ENCODE measurements at places on chromosomes 11 and 22.

- no peak for DNase-seq
Observed at GRCh38 chr11:75814363-75814676, 690 bp upstream of the UVRAG start.

DNA sequence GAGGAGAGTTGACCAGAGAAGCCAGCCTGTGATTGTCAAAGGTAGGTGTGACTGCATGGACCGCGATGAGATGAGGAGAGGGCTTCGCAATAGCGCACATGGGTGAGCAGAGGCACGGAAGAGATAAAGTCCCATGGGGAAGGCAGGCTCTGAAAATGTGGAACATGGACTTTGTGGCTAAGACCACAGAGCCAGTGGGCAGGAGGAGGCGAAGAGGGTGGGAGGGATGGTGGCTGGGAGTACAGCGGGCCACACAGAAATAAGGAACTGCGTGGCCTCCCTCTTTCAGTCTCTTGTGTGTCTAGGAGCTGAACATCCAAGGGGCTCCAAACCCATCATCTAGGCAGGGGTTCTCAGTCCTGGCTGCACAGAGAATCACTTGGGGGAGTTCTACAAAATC lies 98.6 kb downstream of the TENM4 start:
- DNase-seq: no peak

GRCh38 chr11:70500076-70500847 lies 101.9 kb downstream of the CTTN start:
- DNase-seq: no peak

DNA sequence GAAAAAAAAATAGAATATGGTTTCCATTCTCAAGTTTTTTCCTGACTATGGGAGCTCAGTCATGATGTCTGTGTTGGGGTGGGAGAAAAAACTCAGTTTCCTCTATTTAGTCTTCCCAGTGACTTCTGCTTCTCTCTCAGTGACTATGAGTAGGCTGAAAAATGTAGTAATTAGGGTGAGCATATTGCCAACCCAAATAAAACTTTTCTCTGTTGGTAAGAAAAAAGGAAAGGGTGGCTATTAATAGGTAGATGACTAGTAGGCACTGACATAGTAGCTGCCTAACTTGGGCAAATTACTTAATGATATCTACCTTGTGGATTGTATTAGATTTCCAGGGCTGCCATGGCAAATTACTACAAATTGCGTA lies 34.2 kb upstream of the BIRC3 start:
- DNase-seq: no peak

DNA sequence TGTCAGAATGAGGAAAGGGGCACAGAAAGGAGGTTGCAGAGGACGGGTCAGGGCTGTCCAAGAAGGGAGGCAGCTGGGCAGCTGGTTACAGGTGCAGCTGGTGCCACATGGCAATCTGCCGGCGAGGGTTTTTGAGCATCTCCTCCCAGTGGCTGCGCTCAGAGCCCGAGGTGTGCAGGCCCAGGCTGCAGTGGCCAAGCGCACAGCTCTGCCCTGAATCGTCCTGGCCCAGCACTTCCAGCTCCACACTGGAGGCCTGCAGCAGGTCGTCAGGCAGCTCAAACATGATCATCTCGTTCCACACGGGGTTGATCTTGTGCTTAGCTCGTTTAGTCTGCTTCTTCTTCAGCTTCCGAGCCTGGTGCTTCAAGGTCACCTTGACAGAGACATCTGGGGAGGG lies 42.2 kb downstream of the SYT13 start:
- DNase-seq: no peak

DNA sequence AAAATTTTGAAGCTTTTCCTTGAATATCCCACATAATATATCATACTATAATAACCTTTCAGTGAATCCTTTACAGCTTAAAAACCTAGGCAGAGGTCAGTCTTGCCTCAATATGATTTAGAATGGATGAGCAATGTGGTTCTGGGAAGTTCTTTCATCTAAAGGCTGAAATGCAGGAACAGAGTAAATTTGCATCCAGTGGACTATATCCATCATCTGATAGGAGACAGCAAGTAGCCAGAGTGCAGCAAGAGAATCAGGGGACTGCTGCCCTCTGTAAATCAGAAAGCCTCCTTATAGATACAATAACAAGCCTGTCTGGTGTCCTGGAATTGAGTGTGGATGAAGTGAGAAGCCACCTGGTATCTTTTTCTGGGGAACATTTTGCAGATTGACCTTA lies 748.3 kb upstream of the CCDC90B start:
- DNase-seq: no peak

- DNase-seq: no peak
Observed at GRCh38 chr11:106794058-106794457, 224.2 kb downstream of the GUCY1A2 start.

- DNase-seq: no peak
Observed at GRCh38 chr11:30244265-30244664, 13.5 kb downstream of the FSHB start.

DNA sequence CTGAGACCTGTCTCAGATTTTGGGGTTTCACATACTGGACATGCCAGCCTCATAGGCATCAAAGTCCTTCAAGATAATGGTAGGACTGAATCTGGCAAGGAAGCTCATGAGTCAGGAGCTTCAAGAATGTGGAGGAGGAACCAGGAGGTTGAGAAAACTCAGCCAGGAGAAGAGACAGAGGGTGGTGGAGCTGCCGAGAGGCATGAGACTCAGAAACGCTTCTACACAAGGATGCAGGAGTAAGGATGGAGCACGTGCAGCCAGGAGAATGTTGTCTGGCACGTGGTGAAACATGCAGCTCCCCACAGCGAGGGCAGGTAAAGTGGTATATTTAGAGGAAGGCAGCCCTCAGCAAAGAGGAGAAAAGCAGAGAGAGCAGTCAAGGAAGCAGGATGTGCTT lies 148.7 kb upstream of the ISX start:
- DNase-seq: no peak
